AG08395 (cell line): ENCODE measurements at places on chromosomes 11 and 22.

DNA sequence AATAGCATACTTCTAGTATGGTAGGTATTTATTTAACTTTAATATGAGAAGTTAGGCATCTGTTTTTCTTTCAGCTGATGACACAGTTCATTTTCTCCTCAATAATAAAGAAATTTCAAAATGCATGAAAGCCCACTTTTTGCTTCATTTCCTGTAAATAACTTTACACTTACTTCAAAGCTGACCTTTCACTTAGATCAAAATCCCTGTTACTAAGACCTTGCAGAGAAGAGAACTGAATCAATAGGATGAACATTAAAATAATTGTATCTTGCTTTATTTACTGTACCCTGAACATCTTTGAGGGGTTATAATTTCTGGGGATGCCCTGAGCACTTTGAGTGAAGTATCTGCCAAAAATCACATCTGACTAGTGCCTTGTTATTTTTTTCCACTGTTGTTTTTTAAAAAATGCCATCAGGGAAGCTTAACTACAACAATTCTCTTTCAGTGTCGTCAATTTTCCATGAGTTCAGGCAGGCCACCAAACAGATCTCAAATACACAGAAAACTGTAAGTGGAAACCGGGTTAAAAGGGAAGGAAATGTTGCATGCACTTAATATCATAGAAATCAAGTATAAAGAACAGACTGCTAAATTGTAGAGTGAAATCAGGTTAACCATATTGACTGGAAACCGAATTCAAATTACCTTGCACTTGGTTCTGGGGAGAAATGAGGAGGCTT is 206.2 kb downstream of the MAML2 start:
- no peak for DNase-seq

GRCh38 chr22:32396746-32397145 is 15.3 kb downstream of the RTCB start:
- DNase-seq = no peak

DNA sequence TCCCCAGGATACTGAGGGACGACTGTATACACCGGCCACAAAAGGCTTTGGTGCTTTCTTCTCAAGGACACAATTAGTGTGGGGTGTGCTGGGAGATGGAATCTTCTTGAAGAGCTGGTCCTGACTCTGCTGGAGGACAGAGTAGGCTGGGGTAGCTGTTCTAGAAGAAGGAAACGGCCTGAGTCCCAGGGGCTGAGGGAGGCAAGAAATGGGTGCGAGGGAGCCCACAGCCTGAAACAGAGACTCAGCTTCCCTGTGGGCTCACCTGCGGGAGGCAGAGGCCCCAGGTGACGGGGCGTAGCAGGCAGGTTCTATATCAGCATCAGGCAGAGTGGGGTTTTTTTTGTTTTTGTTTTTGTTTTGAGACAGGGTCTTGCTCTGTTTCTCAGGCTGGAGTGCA is 36.6 kb downstream of the PARVG start:
- DNase-seq = no peak

GRCh38 chr11:94826415-94826814 is 58.3 kb downstream of the AMOTL1 start:
- DNase-seq = no peak

DNA sequence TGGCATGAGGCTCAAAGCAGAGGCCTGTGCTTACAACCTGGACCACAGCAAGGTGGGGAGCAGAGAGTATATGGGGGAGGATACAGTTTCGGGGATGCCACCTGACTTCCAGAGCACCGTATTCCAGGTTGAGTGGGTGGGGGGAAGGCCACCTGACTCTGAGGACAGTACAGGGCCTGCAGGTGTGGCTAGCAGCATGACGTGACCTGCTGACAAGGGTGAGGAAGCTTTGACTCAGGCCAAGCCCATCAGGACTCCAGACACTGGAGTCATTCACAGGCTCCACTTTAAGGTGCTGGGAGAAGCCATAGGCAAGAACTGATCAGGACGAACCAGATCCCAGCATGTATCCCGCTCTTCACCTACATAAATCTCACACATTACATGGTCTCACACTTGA is 34.6 kb upstream of the CRTAM start:
- DNase-seq = no peak

DNA sequence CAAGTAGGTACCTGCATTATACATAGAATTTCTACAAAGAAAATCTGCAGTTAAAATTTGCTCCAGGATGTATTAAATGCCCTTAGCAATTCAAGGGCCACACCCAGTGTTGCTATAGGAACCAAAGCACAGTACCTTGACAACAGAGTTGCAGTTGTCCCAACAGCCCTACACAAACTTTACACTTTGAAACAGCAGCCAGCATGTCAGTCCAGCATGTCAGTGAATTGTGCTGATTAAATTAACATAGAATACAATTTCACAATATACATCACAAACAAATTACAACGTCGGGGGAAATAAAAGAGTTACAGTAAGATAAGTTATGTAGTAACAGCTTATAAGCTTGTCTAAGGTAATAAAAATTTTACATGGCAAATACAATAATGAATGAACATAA is 389.2 kb downstream of the SOX6 start:
- DNase-seq = no peak

DNA sequence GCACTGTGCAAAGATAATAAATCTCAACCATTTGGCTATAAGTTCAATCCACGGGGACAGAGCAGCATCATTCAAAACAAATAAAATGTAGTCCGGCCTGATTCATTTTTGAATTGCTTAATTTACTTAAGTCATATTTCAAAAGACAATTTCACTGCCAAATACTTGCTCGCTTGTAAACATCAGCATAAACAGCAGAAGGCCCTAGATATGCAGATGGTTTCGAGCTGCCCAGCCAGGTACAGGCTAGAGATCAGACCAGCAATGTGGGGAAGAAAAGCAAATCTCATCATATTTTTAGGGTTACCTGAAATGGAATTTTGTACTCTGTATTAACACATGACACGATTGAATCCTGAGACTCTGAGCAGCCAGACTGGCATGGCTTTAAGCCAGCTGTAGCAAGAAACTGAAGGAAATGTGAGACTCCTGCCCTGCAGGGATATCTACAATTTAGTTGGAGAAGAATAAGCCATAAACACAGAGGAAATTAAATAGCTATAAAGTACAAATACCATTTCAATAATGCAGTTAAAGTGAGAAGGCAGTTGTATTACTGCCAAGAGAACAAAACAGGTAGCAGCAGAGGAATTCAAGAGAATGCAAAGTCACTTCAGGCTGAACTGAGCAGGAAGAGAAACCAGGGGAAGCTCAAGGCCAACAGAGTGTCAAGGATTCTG is 440.3 kb downstream of the ETS1 start:
- DNase-seq = no peak

DNA sequence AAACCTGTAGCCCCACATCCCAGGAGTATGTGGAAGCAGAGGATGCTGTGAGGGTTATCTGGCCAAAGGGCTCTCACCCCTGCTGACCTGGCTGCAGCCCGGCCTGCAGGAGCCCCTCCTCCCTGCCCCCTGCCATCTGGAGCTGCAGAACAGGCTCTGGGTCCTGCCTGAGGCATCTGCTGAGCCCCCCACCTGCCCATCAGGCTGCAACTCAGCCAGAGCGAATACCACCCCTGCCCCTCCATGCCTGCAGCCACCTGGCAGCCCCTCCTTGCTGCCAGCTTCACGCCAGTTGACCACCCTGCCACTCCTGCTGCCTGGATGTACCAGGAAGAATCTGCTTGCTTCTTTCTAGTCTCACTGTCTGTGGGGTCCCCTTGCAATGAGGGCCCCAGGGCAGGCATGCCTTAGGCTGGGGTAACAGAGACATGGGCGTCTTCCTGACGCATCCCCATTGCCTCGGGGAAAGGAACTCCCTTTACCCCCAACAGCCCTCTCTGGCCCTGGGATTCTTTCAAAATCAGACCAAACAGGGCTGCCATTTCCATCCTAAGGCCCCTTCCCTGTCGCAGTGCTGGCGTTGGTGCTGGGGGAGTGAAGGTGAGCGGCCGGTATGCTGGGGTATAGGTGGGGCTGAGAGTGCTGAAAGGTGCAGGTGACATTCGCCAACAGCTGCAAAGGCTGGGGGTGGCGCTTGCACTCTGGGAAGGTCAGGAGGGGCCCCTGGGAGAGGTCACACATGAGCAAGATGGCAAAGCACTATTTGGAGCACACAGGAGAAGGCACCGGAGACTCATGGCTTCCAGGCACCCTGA is 1334.6 kb downstream of the TBC1D22A start:
- DNase-seq = no peak
